Jurkat, Clone E6-1 (cell line): ENCODE measurements at places on chromosomes 5 and 9.

DNA sequence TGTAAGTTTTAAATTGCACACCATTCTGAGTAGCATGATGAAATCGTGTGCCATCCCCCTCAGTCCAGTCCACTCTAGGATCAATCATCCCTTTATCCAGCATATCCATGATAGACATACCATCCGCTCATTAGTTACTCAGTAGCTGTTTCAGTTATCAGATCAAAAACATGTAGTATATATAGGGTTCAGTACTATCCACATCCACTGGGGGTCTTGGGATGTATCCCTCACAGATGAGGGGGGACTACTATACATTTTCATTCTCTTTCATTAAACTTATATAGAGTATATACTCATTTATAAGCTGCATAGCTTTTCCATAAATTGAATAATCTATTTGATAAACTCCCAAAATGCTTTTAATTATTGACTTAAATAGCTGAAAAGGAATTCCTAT, 67.6 kb downstream of the MEIKIN start:
- no peak for DNase-seq

GRCh38 chr9:136111910-136112309, 6.8 kb downstream of the TMEM250 start:
- DNase-seq: no peak

GRCh38 chr5:52731274-52732027, 56.3 kb upstream of the ITGA1 start:
- no peak for DNase-seq

DNA sequence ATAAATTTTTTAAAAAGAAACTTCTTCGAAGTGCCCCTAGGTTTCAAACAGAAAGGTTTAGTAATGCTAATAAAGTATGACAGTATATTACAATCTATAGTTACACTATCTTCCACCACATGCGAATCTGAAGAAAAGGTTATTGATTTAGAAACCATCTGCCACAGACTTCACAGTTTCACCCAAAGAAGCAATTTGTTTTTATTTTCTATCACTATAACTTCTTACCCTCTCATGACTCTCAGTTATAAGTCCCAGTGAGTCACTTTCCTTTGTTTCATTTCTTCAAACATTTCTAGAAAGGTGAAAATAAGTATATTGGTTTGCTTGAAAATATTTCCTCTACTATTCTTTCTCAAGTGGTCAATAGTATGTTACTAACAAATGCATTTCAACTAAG, 93.6 kb downstream of the MCTP1 start:
- no peak for DNase-seq

DNA sequence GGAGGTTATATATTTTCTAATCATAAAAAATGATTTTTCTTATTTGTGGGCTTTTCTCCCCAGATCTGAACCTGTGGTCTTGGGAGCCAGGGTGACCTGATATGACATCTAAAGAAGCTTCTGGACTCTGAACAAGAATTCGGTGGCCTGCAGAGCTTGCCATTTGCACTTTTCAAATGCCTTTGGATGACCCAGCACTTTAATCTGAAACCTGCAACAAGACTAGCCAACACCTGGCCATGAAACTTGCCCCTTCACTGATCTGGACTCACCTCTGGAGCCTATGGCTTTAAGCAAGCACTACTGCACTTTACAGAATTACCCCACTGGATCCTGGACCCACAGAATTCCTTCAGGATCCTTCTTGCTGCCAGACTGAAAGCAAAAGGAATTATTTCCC, 59.0 kb upstream of the RIC1 start:
- no peak for DNase-seq

GRCh38 chr9:4011054-4011453, 288.8 kb downstream of the GLIS3 start:
- DNase-seq: no peak

- no peak for DNase-seq
Measured at GRCh38 chr5:134626369-134627014, 6.1 kb downstream of the SAR1B start.

DNA sequence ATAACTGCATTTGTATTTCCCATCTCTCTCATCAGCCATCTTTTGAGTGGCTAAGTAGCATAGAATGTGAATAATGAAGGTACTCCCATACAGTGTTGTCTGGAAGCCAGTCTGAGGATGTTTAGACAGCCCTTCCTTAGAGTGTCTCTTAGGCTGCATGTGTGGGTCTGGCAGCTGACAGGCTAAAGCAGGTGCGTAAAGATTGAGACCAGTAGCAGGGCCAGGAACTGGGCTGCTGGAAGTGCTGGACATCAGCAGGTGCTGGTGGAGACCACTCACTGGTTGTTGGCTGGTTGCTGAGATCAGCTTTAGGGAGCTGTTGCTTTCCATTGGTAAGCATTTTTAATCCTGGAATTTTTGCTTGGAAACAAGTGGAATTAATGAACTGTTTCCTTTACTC, 197.5 kb downstream of the PCSK5 start:
- DNase-seq: no peak

- no peak for DNase-seq
Measured at GRCh38 chr5:116032991-116033390, 719 bp downstream of the ARL14EPL start.

GRCh38 chr9:73434826-73435225, 283.2 kb downstream of the ANXA1 start:
- no peak for DNase-seq

DNA sequence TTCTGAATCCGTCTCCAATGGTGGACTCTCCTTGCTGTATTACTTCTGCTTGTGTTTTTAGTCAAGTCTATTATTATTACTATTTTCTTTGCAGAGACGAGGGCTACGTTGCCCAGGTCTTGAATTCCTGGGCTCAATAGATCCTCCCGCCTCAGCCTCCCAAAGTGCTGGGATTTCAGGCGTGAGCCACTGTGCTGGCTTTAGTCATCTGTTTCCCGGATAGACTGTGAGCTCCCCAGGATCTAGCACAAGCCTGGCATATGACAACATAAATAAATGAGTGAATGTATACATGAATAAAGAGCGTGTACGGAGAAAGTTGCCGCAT, 439 bp upstream of the DDX46 start:
- DNase-seq: no peak

GRCh38 chr5:74054139-74054538, 428.1 kb downstream of the ARHGEF28 start:
- DNase-seq: no peak

GRCh38 chr9:38022203-38022895, 46.7 kb downstream of the SHB start:
- DNase-seq: no peak

DNA sequence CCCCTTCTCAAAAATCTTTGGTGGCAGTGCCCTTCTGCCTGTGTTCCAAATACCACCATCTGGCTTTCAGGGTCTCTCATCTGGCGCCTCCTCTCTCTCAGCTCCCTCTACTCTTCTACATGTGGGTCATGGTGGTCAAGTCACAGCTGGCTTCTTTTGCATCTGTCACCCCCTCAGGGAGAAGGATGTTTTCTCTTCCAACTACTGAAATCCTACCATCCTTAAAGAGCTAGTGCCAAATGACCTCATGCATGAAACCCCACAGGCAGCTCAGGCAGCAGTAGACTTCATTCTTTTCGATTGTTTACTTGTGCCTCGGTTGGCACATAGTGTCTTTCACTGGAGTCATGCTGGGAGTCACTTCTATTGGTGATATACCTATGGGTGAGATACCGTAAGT, 219.2 kb downstream of the DCP2 start:
- no peak for DNase-seq

- no peak for DNase-seq
Measured at GRCh38 chr5:108747774-108748400, at the start of gene FER. Gene FER (plus strand): TSS chr5:108747897. CDS start chr5:108798183, 50,286 bp downstream.

GRCh38 chr9:98521141-98521540, 187.6 kb downstream of the GABBR2 start:
- DNase-seq: no peak

DNA sequence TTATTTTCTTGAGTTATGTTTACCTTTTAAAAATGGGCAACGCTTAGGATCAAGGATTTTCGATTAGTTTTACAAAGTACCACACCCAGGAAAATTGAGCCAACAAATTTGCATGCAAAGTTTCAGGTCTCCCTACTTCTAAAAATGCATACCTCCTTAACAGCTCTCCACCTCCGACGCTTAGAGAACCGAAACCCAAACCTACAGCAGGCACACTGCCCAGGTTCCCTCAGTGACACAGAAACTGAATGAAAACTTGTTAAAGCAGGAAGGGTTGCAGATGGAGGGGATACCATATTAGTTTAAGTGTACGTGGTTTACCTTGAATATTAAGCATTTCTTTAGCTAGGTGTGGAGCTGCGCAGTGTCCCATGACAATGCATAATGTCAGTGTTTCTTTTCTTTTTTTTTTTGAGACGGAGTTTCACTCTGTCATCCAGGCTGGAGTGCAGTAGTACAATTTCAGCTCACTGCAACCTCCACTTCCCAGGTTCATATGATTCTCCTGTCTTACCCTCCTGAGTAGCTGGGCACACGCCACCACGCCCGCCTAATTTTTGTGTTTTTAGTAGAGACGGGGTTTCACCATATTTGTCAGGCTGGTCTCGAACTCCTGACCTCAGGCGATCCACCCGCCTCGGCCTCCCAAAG, 1.6 kb upstream of the SUB1 start:
- no peak for DNase-seq

GRCh38 chr5:6180231-6180872, 198.0 kb downstream of the MED10 start:
- no peak for DNase-seq

- no peak for DNase-seq
Measured at GRCh38 chr9:132637351-132637750, 32.4 kb downstream of the DDX31 start.

DNA sequence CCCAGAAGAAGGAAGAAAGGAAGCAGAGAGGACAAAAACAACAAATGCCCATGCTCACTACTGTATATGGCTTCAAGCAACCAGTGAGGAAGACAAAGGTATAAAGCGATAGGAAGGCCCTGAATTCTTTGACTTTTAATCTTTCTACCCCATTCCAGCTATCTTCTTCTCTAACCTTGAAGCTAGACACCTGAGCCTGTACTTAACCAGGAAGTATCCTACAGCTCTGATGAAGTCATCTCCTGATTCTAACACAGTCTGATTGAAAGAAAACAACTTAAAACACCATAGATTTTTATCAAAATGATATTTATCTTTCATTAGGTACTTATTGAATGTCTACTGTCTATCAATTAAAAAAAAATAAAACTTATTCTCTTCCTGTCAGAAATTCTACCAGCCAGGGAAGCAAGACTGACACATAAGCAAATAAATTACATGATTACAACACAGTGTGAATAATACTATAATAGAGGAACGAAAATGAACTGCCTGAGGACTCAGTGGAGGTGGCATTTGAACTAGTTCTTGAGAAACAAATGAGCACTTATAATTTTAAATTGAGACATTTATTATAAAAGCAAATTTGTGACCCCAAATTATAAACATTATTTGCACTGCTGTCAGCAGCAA, 123.3 kb upstream of the ELL2 start:
- no peak for DNase-seq

DNA sequence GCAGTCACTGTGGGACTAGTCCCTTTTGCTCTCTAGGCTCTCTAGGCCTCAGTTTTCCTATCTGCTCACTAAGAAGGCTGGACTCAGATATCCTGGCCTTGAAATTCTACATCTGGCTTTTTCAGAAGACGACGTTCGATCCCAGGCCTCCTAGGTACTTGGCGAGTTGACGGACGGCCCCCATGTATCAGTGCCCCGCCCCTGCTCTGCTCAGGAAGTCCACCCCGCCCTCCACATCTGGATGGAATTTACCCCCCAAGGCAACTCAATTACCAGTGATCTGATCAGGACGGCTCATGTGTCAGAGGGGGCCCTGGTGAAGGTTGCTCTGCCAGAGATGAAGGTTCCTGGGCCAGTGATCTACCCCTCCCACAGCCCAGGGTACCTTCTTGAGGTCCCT, 44.1 kb upstream of the SYNPO start:
- no peak for DNase-seq

DNA sequence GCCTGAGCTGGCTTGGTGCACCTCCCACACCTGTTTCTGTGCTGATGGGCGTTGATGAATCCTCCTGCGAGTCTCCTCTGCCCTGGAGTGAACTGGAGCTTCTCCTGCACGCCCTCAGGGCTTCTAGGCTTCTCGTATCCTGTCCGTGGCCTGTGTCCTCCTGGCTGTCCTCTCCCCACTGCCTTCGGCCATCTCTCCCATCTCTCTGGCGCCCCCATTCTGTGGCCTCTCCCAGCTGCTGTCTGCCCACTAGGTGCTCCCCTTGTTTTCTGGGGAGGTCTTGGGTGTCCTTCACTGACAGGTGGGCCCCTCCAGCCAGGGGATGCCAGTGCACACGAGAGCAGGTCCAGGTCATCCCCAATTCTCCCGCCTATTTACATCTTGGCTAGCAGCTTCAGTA, 28.8 kb downstream of the AHRR start:
- no peak for DNase-seq

DNA sequence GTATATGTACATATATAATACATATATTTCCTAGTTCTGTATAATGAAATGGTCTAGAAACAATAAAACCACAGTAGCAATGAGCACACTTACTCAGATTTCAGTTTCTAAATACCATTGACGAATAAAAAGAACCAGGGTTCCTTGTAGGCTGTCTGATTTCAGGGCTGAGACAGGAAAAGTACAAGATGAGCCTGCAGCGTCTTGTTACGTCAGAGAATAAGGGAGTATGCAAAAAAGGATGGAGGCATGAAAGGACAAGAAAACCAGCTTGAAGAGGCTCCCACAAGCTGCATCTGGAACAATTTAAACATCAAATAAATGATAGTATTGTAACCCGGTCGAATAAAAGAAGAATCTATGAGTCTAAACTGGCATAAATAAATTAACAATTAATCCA, 17.8 kb upstream of the TIFAB start:
- no peak for DNase-seq

- no peak for DNase-seq
Measured at GRCh38 chr9:89380437-89381307, 62.4 kb downstream of the SECISBP2 start.

DNA sequence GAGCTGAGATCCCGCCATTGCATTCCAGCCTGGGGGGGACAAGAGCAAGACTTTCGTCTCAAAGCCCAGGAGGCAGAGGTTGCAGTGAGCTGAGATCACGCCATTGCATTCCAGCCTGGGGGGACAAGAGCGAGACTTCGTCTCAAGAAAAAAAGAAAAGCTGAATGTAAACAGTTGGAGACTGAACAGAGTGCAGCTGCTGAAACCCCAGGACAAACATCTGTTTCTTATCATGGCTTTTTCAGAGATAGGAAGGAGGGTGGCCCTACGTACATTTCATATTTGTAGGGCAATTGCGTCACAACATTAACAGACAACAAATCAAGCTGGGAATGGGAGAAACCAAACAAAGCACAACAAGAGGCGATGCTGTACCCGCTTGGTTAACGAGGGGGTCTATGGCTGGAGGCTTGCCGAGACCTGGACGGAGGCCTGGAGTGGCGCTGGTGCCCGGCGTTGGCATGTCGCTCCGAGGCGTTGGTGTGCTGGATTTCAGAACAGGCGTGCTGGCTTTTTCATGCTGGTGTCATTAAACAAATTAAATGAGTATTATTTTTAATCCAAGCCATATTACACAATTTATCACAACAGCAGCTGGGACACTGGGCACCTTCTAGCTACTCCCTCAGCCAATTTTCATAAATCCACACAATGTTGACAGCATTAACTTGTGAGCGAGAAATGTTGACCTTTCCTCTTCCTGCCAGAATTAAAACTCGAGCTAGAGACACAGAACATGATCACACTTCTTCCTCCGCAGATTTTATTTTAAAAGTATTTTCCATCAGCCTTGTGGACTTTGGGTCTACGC, 76.1 kb downstream of the TLE1 start:
- no peak for DNase-seq
